ENCODE measurements at places on chromosomes 7 and 10.
A peak's percentile ranks its signal among the peaks of the same experiment; 100 is the strongest.

DNA sequence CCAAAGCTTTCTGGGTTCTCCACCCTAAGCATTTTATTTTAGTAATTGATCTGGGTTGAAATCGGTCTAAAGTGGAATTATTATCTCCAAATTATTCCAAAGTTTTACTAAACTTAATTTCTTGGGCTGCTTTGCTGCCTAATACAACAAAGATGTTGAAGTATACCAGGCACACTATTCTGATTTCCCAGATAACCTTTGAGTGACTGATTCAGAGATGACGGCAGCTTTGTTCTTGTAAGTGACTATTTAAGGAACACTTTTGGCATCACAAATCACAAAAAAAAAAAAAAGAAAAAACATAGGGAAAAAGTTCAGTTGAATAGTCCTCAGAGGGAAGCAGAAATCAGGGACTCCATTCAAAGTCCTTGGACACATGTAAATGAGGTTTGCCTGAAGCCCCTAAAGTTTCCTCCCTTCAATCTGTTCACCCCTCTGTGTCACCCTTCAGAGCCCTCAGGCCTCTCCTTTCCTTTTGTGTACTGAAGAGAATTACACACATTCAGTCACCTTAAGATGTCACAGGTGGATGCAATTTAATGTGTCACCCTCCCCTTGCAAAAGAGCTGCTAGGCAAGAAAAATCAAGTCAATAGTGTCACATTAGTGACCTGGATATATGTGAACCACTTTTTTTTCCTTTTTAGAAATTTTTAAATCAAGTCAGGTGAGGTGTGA, 81.5 kb downstream of the RTKN2 start:
- DNase-seq, result no peak

DNA sequence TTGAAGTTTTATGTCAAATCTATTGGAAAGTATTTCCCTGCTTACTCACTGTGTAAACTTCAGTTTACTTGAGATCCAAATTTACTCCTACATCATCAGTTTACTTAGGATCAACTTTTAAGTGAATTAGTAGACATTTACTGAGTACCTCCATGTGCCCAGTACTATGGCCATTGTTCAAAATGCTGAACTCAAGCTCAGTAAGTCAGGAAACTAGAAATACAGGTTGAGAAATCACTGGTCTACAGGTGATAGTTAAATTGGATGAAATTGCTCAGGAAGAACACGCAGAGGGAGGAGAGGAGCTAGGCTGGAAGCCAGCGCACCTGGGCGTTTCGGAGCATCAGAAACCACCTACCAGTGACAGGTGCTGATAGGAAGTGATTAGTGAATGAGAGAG, 25.5 kb upstream of the EBLN1 start:
- DNase-seq, result no peak

DNA sequence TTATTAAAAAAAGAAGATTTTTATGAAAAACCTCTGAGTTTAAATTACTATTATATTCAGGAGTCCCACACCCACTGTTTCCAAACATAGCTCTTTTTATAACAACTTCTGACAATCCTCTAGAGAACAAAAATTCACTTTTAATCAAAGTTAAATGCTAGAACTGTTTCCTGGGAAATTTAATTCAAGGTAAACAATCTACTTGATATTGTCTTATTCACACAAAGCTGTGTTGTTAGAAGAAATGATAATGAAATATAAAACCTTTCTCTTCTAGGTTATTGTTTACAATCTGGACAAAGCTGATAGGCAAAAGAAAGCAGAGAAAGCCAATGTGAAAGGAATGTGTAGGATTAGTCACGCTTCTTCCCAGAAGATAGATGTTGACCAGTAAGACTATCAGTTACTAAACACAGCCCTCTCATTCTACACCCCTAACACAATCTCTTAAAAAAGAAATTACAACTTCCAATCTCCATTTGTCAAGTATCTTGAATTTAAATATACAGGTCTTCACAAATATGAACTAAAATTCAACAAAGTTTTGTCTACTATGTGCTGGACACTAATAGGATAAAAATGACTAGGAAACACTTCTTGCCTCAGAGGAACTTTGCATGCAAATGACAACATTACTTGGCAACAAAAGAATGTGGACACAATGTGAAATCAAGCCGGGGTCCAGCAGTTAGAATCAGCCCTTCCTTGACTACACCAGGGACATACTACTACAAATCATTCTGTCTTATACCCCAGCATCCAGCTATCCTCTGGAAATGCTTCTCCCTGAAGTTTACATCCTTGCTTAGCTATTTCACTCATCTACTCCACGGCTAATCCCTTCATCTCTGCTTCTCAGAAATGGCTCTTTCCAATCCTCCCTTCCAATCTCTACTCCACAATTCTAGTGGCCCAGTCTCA, 123.7 kb downstream of the IMMP2L start:
- DNase-seq, result peak; percentile 17

- no peak for DNase-seq
Measured at GRCh38 chr10:28800144-28800543, 122.8 kb downstream of the BAMBI start.

DNA sequence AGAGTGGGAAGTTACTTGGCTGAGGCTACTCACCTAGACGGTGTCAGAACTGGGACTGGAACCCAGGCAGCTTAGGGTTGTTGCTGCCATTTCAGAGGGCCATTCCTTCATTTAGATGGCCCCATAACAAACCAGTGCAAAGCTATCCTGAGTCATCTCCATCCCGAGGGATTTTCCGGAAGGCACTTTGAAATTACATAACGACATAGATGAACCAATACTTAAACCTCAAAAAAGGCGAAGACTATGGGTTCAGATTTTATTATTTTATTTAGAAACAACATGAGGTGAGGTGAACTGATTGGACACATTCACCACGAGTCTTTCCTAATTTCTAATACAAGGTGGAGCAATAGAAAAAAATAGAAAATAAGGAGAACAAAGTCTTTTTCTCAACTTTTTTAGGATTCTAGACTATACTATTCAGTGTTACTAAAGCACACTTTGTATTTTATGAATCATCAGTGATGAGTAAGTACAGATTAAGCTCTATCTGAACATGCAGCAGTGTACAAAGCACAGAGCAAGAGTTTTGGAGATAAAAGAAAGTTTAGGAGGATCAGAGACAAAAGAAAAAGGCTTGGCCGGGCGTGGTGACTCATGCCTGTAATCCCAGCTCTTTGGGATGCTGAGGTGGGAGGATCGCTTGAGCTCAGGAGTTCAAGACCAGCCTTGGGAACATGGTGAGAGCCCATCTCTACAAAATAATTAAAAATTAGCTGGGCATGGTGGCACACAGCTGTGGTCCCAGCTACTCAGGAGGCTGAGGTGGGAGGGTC, 79.5 kb upstream of the SVIL start:
- no peak for DNase-seq

- DNase-seq, result no peak
Measured at GRCh38 chr10:123606955-123607354, 59.2 kb upstream of the GPR26 start.

DNA sequence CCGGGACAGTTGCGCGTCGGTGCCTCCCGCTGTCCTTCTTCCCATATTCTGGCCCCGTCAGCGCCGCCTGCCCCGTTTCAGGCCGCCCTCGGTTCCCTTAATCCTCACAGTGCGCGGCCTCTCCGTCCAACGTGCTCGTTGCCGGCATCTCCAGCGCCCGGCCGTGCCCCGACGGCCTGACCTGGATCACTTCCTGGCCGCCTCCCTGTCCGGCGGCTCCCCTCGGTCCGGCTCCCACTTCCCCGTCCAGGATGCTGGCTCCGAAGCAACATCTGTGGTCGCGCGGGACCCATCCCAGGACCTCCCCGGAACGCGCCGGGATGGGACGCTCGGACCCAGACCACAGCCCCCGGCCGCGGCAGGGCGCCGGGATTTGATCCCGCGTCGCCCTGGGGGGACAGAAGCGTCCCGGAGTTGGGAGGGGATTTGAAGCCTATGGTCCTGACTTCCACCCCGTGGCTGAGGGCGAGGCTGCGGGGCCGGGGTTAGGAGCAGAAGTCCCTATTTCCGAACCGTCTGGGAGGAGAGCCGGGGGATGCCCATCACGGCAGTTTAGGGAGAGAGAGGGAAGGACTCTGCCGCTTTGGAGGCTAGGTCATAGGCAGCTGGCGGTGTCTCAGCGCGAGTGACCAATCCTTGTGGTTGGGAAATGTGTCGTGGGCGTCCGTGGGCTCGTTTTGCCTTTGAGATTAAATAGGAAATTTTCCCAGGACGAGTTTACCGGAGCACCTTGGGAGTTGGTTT, 53.8 kb downstream of the KCTD7 start:
- peak; percentile 17 for DNase-seq

GRCh38 chr7:24751484-24751883, 5.8 kb downstream of the GSDME start:
- DNase-seq, result no peak

DNA sequence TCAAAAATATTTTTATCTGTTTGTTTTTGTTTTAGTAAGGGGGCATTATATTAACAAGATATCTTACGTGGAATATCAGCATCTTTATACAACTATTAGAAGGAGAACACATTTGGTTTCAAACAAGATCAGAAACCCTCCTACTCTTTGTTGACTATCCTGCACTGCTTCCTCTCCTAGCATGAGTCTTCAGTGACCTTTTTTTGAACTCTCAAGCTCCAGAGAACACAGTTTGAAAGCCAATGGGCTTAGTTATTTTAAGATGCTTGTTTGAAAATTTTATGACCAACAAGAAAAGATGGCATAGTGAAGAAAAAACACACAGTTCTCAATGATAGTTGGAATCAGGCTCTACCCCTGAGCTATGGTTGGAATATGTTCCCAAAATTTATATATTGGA, 37.2 kb upstream of the RTKN2 start:
- peak; percentile 20 for DNase-seq

- DNase-seq, result no peak
Measured at GRCh38 chr7:856444-857095, 19.8 kb upstream of the GET4 start.

DNA sequence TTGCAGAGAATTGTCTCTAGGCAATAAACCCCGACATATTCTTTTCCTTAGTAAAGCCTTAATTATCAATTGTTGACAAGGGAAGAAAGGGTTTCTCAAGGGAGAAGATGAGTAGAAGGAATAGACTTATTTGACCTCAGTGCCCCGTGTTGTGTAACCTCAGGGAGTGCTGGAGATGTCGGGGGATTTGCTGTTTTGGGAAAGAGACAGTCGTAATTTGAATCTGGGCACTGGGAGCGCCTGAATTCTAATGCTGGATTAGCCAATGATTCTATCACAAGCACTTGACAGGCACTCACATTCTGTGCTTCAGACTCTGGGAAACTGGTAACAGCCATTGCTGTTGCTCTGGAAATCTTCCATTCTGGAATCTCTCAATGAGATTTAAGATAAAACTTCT, 13.8 kb upstream of the LMOD2 start:
- DNase-seq, result no peak

- no peak for DNase-seq
Measured at GRCh38 chr10:97916586-97916985, 66.9 kb downstream of the GOLGA7B start.

- DNase-seq, result no peak
Measured at GRCh38 chr7:108134486-108134885, 4.3 kb upstream of the LAMB4 start.

DNA sequence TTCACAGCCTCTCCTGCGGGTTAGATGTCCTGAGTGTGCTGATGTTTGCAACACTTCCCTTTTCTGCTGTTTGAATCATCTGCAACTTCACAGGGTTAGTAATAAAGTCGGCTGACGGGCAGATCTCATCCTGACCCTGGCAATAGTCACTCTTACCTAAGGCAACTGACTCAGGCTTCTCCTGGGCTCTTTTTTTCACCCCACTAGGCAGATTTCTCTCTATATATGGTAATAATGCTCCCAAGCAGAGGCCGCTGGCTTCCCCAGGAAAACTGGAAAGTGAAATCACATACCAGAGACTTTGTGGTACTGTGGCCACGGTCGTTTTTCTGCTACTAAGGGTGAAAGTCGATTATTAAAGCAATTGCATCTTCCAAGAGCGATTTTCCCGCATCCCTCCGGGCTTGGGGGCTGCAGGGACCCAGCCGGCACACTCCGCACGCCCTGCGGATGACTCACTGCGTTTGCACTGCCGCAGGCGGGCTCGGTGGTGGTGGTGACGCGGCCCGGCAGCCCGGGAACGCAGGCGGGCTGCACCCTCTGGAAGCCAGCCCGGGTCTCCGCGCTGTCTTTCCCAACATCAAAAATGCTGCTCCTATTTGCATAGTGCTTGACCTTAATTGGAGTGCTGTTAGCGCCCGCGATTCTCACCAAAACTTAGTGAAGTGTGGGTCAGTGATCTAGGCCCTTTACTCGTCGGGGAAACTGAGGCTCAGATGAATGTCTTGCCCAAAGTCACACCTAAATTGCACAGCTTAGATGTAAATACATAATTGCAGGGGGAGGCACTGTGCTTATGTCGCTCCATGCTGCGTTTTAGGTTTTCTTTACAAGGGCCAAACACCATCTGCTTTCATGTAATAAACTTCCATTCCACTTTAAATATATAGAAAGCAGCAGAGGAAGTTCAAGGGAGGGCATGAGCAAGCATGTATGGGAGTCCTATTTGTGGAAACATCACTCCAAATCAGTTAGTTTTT, 47.6 kb upstream of the ITGB1 start:
- peak; percentile 87 for DNase-seq

GRCh38 chr7:1449951-1450350, 9.3 kb downstream of the MICALL2 start:
- DNase-seq, result no peak

DNA sequence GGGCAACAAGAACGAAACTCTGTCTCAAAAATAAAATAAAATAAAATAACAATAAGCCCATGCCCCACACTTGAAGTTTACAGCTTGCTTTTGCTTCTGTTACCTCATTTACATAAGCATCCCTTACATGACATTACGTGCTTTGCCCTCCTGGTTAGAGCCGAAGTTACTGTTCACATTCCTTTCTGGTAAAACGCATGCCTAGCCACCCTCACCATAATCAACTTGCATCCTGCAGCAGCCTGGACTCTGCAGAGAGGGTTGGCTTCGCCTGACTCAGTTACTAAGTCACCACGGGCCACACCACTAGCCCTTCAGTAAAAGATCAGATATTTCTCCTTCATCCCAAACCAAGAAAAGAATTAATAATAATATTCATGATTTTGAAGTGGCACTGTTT, 736.0 kb upstream of the AUTS2 start:
- DNase-seq, result no peak
